ENCODE measurements at places on chromosomes 5 and 9.

DNA sequence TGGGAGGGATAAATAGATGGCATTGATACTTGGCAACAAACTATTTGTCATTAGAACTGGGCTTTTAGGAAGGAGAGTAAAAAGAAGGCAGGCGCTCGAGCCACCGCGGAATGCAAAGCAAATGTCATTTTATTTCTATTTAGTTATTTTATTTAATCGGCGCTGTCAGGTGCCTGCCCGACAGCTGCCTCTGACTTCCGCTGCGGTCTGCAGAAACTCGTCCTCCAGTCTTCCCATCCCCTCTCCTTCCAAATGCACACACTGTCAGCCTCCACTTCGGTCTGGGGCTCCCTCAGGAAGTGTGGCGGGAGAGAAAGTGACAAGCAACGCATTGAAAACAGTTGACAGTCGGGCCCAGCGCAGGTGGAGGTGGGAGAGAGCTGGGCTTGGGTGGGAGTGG is 29.3 kb downstream of the ASS1 start:
- no peak for DNase-seq

DNA sequence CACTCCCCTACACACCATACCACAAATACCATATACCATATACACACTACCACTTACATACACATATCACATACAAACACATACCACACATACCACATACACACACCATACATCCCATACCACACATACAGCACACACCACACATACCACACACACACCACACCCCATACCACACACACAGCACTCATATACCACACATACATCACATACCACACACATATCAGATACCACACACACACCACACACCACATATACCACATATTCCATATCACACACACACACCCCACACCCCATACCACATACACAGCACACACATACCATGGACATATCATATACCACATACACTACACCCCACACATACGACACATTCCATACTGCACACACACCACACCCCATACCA is 276.6 kb downstream of the GADD45G start:
- DNase-seq, result no peak

GRCh38 chr9:27196383-27196782 is 87.4 kb downstream of the TEK start:
- no peak for DNase-seq

GRCh38 chr5:139562847-139563246 is 1.7 kb downstream of the UBE2D2 start:
- DNase-seq, result no peak

GRCh38 chr9:71752352-71752751 is 16.0 kb downstream of the CEMIP2 start:
- no peak for DNase-seq

DNA sequence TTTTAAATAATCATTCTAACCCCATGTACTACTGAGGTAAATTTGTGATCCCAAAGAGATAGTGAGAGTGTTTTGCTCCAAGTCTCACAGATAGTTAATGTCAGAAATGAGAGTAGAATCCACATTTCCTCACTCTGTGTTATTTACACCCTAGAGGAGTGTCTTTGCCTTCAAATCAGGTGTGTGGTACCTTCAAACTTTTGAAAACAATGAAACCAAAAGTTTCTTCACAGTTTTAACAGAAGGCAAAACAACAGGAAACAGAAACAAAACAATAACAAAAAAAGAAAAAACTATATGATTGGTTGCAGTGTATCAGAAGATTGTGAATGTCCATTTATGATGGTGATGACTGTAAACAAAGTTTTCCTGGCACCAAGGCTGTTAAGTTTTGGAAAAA is 85.9 kb downstream of the ERBIN start:
- no peak for DNase-seq

DNA sequence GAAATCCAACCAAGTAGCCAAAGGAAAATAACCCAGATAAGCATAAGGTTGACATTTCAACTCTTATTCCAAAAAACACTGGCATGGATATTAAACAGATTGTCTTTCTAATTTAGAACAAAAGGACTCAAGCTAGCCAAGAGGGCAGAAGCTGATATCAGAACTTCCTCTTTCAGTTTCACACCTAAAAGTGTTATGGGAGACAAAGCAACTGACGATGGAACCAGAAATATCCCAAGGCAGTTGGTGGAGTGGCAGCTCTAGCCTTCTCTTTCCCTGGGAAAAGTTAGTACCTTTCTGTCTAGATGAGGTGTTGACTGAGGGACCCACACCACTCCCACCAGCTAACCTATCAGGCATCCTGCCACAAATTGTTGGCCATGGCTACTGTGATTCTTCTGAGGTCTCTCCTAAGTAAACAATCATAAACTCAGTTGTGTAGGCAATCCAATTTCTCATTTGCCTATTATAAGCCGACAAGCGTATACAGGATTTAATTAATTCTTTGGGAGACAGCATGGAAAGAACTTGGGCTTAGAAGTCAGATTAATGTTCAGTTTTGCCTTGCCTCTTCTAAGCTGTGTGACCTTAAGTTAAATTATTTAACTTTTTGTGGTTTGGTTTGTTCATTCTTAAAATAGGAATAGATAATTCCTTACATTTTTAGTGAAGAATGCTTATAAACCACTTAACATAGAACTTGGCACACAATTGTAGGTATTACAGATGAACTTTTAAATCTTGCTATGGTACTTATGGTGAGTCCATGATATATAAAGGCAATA is 110.9 kb upstream of the ADAMTSL1 start:
- DNase-seq, result no peak

GRCh38 chr5:35127006-35127405 is 79.3 kb upstream of the AGXT2 start:
- no peak for DNase-seq

GRCh38 chr5:134507452-134507851 is 18.0 kb upstream of the JADE2 start:
- DNase-seq, result no peak

GRCh38 chr9:34049630-34050384 is 1.1 kb upstream of the UBAP2 start:
- no peak for DNase-seq

DNA sequence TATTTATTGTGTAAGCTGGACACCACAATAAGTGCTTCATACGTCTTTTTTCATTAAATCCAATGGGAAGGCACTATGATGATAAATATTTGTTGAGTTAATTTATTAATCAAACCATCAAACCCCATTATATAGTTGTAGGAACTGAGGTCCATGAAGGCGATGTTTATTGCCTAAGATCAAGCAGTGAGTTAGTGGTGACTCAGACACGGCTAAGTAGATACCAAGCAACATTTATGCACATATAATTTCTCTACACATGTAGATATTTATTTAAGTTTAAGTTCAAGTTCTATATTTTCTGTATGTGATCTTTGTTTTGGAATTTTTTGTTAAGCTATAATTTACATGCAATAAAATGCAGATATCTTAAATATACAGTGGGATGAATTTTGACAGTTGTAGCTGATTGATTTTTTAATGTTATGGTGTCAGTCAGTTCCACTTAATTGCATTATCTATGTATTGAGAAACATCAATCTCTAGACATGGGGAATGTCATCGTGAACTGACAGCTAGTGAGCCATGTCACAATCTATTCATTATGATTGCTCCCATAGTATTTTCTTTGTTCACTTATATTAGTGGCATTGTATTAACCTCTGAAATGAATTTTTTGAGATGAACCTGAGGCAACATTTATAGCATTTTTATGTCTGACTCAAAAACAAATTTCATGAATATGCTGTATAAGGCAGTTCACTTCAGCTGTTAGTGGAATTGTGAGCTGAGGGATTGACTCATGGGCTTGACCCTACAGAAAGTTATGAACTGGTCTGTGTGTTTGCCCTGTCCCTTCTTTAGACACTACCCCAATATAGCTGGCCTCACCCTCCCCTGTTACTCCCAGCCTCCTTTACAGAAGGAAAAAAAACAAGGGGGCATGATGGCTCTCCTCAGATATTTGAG is 11.9 kb upstream of the GARNL3 start:
- no peak for DNase-seq

DNA sequence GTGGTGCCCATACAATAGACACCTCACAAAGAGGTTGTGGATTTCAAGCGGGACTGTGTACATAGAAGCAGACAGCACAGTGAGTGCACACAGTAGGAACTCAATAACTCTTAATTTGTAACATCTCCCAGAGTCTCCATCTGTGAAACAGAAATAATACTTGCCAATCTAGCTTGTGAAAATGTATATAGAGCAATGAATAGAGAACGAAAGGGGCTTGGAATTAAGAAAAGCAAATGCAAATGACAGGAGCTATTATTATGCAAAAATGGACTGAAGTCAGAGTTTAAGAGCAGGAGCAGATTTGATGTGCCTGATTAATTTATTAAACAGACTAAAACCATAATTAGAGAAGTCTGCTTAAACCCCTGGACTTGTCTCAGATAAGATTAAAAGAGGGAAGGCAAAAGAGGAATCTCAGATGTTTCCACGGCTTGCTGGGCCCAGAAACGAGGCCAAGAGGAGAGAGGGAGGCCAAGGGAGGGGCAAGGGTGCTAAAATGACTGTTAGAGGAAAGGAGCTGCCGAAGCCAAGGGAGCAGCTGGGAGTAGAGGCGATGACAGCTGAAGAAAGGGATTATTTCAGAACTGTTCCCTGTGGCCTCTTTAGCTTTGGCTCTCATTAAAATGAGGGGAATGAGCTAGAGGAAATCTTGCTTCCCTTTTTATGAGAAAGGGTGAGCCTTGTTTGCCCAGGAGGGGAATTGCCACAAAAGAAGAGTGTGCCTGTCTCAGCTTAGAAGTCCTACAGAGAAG is 72.1 kb downstream of the FEM1C start:
- DNase-seq, result no peak

DNA sequence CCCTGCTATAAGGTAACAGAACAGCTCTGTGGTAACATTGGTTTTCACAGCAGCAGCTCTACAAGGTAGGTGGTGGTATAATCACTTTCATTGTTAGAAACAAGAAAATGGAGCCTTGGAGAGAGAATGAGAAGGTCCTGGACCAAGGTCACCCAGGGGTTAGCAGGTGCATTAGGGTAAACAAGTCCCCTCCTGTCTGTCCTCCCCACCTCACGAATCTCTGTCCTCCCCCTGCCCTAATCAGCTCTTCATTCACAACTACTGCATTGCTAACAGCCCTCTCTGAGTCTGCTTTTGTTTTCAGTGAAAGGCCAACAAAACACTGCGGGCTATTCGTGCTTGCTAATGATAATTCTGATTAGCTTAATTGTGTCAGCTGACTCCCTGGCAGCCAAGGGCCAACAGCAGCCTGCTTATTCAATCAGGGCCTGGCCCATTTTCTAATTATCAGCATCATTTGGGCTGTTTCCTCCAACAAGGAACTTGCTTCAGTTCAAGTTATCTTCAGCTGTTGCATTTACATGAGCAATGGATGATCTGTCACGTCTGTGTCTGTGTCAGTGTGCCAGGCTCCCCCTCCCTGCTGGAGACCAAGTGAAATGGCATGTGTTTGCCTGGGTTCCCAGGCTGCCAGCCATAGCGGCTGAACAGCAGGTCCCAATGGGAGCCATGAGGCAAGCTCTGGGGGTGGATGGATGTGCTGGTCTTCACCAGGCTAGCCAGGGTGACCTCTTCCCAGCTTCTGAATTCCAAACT is 56.7 kb upstream of the EQTN start:
- no peak for DNase-seq

DNA sequence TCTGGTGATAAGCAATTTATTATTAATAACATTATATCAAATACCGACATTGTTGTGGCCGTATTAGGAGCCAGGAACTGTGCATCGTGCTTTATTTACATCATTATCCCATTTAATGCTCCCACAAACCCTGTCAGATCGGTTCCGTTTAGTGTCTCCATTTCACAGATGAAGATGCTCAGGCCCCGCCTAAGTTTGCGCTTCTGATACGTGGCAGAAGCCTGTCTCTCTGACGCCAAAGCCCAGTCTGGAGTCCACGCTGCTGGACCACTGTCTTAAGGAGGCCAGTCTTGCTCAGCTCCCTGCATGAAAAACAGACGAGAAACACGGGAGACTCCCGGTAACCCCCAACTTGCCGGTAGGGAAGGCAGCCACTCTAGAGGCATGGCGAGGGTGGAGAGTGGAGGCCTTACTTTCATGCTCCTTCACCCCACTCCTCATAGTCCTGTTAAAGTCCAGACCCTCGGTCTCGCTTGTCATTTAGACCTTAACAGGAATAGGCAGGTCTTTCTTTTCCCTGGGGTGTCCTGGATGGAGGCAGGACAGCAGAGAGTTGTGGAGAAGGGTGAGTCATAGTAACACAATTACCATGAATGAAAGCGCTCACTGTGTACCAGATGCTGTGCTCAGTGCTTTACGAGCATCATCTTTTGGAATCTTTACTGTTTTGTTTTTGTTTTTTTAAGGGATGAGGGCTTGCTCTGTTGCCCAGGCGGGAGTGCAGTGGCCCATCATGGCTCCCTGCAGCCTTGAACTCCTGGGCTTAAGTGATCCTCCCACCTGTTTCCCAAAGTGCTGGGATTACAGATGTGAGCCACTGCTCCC is 872 bp downstream of the TXNDC15 start:
- peak; percentile 9 for DNase-seq

- no peak for DNase-seq
Measured at GRCh38 chr5:33827018-33827707, 64.6 kb downstream of the ADAMTS12 start.

GRCh38 chr5:31767335-31768031 is 128.6 kb downstream of the PDZD2 start:
- DNase-seq, result no peak

- DNase-seq, result no peak
Measured at GRCh38 chr9:124251204-124251603, 6.5 kb upstream of the NEK6 start.

GRCh38 chr9:135296735-135297455 is 182.7 kb upstream of the PPP1R26 start:
- DNase-seq, result no peak
